NCI-H2171 (cell line): ENCODE measurements at places on chromosomes 7 and 10.

DNA sequence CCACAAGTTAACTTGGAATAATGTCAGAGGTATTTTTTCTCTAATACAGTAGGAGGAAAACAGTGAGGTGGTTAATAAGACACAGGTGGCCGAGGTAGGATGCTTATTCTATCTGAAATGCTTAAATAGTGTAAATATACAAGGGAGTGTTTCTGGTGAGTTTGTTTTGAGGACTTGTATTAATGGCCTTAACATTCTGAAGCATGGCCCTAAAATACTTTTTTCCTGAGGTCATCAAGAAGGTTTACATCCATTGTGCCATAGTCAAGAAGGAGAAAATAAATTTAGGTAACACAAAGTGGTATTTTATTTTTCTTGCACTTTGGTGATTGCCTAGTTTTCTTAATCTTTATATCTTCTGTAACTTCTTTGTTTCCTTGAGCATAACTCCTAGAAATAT, 18.8 kb downstream of the GNAI1 start:
- no peak for DNase-seq

DNA sequence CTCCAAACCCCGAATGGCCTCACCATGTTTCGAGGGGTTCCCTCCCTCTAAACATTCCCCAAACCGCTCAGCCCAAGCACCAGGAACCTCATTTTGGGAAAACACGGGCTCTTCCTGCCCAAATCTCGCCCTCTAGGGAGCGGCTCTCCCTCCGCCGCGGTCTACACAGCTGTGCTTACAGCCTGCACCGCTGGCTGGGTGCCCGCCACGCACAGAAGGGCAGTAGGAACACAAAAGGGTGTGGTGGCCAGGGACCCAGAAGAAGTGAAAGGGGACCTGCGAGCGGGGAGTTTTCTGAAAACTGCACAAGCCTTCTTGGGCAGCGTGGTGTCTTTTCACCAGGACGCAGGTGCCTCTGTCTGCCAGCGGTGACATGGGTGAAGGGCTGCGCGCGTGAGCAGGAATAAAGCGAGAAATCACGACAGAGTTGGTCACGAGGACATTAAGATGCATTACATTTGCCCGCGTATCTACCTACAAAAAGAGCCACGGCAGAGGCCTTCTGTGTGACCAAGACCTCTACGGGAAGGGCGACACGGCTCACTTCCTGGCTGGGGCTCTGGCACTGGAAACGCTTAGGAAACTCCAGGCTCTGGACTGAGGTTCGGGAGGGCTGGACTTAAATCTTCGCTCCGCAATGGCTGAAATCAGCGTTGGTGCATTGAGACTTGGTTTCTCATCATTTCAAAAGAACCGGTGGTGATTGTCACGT, 171.7 kb downstream of the LSM5 start:
- DNase-seq: no peak

- DNase-seq: no peak
These were observed 59.1 kb downstream of the HTR5A start for GRCh38 chr7:155129186-155129585.

- DNase-seq: no peak
These were observed 36.3 kb downstream of the CCM2 start for GRCh38 chr7:45036317-45036716.

GRCh38 chr10:62130948-62131347, 137.7 kb downstream of the RTKN2 start:
- DNase-seq: no peak
